Dermis blood vessel endothelial cell (primary cell): ENCODE measurements at places on chromosomes 1 and 21. TPM values are rescaled to one million over a fixed set of nuclear protein-coding genes. Genes with fewer than 3 reads are reported as not detected.

ANKRD34A gene
- total RNA-seq = under 0.01 TPM in 2 replicates

PADI2 gene
- 0.17 and 0.19 TPM in 2 replicates for total RNA-seq

STK40 gene
- total RNA-seq = 20.4 and 57.0 TPM in 2 replicates

LIN28A gene
- not detected in 2 replicates for total RNA-seq

PIGK gene
- total RNA-seq = 30.6 and 69.4 TPM in 2 replicates

TMEM53 gene
- total RNA-seq = 4.4 and 5.9 TPM in 2 replicates

LAD1 gene
- total RNA-seq = 0.09 and 0.68 TPM in 2 replicates

ANKRD35 gene
- total RNA-seq = 0.09 and 0.17 TPM in 2 replicates

ACTL8 gene
- not detected in 2 replicates for total RNA-seq

EXOSC10 gene
- 53.6 and 67.8 TPM in 2 replicates for total RNA-seq

MTHFR gene
- 46.3 and 52.4 TPM in 2 replicates for total RNA-seq

SPRR2F gene
- not detected in 2 replicates for total RNA-seq

ATP6V1G3 gene
- 0.47 and 1.2 TPM in 2 replicates for total RNA-seq

LCE6A gene
- not detected in 2 replicates for total RNA-seq

C1orf122 gene
- 21.4 and 23.0 TPM in 2 replicates for total RNA-seq

BNIPL gene
- 0.17 and 0.33 TPM in 2 replicates for total RNA-seq

GNAT2 gene
- not detected in 2 replicates for total RNA-seq

TCHHL1 gene
- not detected in 2 replicates for total RNA-seq

FCAMR gene
- total RNA-seq = not detected in 2 replicates

ZNF683 gene
- total RNA-seq = not detected in 2 replicates

GPR3 gene
- 0.42 and 0.51 TPM in 2 replicates for total RNA-seq

DNAJC28 gene
- 1.9 and 2.6 TPM in 2 replicates for total RNA-seq

SZT2 gene
- 18.9 and 24.8 TPM in 2 replicates for total RNA-seq

TTLL7 gene
- 2.0 and 2.2 TPM in 2 replicates for total RNA-seq

LENEP gene
- not detected in 2 replicates for total RNA-seq

PRAMEF6 gene
- total RNA-seq = not detected in 2 replicates

OVAAL gene
- total RNA-seq = not detected in 2 replicates

PRKCZ gene
- total RNA-seq = 20.6 and 22.8 TPM in 2 replicates

EBNA1BP2 gene
- 68.1 and 89.9 TPM in 2 replicates for total RNA-seq

PPM1J gene
- 0.68 and 0.74 TPM in 2 replicates for total RNA-seq

KRTAP7-1 gene
- total RNA-seq = not detected in 2 replicates

LGALS8 gene
- 132 and 140 TPM in 2 replicates for total RNA-seq

PHGDH gene
- total RNA-seq = 1.4 and 6.8 TPM in 2 replicates

VANGL1 gene
- total RNA-seq = 16.3 and 24.3 TPM in 2 replicates

ELAVL4 gene
- not detected in 2 replicates for total RNA-seq

FCRL2 gene
- not detected in 2 replicates for total RNA-seq

PAQR6 gene
- 0.19 and 0.68 TPM in 2 replicates for total RNA-seq

INSRR gene
- not detected in 2 replicates for total RNA-seq

MTFR1L gene
- total RNA-seq = 27.4 and 34.7 TPM in 2 replicates

BRDT gene
- not detected in 2 replicates for total RNA-seq

ATP1A4 gene
- total RNA-seq = not detected in 2 replicates

KRTAP11-1 gene
- not detected in 2 replicates for total RNA-seq

F13B gene
- total RNA-seq = not detected in 2 replicates

NUF2 gene
- total RNA-seq = 5.3 and 19.7 TPM in 2 replicates

DYNLT5 gene
- 1.1 and 3.9 TPM in 2 replicates for total RNA-seq

NBPF26 gene
- total RNA-seq = 5.3 and 8.3 TPM in 2 replicates

S100A8 gene
- not detected in 2 replicates for total RNA-seq

CD244 gene
- total RNA-seq = 0.14 TPM in 1 of 2 replicates, not detected in the other

C8B gene
- not detected in 2 replicates for total RNA-seq

CD160 gene
- not detected in 2 replicates for total RNA-seq

C1orf87 gene
- not detected in 2 replicates for total RNA-seq

HMGCL gene
- 52.5 and 59.9 TPM in 2 replicates for total RNA-seq

LMOD1 gene
- total RNA-seq = under 0.01 TPM in 1 of 2 replicates, not detected in the other
